ENCODE measurements at places on chromosomes 6 and 20.

DNA sequence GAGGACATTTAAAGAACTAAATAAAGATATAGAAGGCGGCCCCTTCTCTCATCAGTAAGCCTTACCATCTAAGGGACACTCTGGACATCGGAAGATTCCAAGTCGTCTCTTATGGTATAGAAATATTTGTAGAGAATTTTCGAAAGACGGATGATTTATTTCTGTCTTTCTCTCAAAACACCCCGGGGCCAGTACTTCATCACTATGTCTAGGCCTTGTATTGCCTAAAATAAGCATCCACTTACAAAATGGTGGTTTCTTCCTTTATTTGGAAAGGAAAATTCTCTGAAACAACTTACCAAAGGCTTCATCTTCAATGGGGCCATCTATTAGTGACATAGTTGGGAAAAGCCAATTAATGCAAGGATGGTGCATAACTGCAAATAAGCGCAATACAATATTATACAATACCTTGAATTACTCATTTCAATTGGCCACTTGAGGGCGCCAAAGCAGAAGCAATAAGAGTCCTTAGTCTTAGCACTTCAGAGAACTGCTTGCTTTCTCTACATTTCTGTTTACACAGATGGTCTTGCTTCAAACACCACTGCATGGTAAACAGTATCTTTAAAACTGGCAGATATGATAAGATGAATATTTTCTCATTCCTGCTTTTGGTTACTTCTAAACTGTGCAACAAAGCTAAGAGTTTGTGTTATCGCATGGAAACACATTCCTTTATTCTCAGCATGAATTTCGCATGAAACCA lies 113.2 kb downstream of the VIP start:
- peak; percentile 19 for DNase-seq

- DNase-seq = no peak
These were observed 24.6 kb upstream of the FOXC1 start for GRCh38 chr6:1584996-1585668.

DNA sequence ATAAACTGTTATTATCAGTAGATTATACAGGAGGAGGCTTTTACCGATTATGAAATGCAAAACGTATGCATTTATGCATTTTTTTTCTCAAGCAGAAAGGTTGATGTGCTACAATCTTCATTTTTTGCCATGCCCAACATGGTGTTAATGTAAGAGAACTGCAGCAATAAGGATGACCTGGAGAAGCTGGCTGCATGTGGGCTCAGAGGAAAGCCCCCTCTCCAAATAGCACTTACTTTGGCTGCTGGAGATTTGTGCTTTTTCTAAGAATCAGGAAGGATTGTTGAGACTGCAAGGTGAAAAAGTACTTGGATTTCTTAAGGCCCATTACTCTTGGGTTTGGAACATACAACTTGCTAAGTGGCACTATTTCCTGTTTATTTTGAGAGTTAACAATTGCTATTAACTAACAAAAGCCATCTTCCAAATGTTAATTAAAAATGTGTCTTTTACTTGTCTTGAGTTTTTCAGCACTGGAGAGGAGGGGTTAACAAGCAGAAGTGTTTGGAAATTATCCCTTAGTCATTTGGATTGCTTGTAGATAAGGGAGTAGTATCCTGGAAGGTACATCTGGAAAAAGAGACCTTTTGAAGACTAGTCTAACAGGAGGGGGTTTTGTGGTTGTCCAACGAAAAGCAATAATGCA lies 5.6 kb downstream of the SOX4 start:
- no peak for DNase-seq

DNA sequence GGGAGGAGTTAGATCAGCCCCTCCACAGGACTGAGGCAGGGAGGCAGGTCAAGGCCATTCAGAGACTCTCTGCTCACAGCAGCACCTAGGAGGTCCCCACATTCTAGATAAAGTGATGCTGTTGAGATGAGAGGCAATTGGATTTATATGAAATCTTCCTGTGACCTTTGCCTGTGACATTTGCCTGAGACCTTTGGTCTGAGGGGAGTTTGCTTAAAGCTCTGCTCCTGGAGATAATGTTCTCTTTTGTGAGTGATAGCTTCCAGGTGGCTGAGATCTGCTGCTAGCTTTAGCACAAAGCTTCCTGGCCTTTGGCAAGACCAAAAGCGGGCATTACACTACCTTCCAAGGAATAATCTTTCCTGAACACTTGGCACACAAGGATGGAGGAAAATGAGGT lies 43.3 kb downstream of the TMEM244 start:
- DNase-seq = no peak

- no peak for DNase-seq
These were observed 34.8 kb upstream of the B4GALT5 start for GRCh38 chr20:49748525-49748838.

GRCh38 chr20:63123331-63123741 lies 92.6 kb downstream of the YTHDF1 start:
- DNase-seq = no peak

DNA sequence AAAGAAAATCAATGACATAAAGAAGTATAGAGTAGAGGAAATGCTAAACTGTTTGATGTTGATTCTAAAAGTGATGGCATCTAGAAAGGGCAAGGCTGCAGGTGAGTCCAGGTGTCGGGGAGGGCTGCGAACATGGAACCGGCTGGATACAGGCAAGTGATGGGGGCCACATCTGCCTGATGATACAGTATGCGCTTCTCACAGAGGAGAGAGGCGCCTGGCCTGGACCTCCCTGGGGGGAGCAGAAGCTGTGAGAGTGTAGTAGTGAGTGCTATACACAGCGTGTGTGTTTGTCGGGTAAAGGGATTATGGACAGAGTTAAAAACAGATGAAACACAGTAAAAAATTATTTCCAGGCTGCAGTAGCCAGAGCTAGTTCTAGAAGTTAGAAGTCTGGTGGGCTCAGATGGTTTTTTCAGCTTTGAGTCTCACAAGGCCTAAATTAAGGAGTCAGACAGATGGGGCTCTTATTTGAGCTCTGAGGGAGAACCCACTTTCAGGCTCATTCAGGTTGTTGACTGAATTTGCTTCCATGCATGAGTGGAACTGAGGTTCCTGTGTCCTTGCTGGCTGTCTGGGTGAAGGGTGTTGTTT lies 195.8 kb upstream of the ARG1 start:
- DNase-seq = no peak

- DNase-seq = no peak
These were observed 248.6 kb downstream of the HIVEP2 start for GRCh38 chr6:142696123-142697000.

DNA sequence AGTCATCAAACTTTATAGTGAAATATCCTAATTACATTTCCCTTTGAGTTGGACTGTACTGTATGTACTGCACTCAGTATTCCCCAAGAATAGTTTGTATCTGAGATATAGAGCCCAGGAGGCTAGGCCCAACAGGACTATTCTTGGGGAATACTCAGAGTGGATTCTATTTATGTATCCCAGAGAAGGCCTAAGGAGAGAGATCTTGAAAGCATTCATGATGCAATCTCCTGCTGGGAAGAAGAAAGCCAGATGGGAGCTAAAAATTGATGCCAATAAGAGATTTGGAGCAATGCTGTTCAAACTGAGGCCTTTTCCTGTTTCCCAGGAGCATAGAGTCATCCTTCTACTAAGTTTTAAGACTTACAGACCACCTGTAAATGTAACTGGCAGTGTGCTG lies 452.1 kb upstream of the PLCB4 start:
- DNase-seq = no peak

DNA sequence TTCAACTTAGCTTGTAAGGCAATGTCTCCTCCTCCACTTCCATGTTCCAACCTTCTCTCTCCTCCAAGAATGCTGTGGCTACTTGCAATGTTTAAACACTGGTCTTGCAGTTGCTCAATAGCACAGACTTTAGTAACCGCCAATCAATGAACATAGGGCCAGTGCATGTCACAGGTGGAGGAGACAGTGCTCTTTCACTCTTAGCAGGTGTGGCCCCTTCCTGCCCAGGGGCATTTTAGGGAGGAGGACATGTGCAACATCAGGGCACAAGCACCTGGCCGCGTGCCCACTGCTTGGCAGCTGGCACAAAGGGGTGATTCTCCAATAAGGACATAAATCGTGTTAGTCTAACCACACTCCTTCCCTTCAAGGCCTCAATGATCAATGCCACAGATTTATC lies 41.3 kb downstream of the ADGRF1 start:
- DNase-seq = no peak

DNA sequence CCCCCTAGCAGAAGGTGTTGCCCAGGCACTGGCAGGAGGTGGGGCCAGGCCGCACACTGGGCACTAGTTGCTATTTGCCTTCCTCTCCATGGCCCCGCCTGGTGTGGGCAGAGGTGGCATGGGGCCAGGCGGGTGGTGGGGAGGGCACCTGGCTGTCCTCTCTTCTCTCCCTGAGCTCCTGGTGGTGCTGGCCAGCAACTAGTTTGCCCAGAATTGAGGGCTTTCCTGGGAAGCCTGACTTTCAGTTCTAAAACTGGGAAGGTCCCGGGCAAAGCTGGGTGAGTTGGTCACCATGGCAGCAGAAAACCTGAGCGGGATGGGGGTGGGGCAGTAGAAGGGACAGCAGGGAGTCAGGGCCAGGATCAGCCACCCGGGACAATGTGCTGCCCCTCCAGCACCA lies 48.2 kb downstream of the RBM38 start:
- DNase-seq = no peak

- no peak for DNase-seq
These were observed 11.0 kb downstream of the SRC start for GRCh38 chr20:37356961-37357371.

DNA sequence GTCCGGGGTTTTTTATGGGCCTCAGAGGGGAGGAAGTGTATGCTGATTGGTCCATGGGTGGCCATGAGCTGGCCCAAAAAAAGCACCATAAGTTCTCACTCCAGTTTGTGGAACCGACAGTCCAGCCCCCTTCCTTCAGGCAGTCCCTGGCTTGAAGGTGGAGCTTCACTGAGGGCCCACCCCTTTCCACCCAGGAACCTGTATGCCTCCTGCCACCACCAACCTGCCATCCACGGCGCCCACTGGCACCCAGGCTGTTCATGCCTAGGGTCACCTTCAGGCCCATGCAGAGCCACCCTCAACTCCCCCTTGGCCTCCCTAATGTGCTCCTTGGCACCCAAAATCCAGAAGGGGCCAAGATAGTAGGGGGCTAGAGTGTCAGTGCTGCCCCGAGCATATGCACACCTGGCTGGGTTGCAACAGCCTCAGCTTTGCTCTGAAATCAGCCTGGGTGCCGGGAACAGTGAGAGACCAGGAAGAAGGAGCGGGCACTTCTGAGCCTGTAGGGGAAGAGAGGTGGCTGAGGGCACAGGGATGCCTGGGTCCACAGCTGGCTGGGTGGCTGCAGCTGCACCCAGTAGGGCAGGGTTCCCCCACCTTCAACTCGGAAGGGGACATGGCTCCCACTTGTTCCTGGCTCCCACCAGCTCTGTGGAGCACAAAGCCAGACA lies 292.4 kb downstream of the ARHGAP18 start:
- DNase-seq = no peak

DNA sequence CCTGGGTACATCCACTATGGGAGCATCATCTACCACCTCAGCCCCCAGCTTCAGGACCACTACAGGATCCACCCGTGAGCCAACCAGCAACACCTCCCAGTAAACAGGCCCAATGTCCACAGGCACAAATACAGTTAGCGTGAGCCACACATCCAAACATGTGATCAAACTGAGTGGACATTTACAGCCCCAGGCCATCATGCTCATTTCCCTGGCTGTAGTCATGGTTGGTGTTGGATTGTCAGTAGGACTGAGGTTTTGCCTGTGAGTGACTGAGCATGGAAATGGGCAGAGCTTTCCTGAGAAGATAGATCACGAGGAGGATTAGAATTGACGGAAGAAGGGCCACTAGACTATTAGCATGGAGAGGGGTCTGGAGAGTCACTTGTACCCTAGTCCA lies 10.7 kb upstream of the MUC21 start:
- DNase-seq = no peak

GRCh38 chr6:148221196-148221979 lies 121.2 kb upstream of the SASH1 start:
- no peak for DNase-seq

DNA sequence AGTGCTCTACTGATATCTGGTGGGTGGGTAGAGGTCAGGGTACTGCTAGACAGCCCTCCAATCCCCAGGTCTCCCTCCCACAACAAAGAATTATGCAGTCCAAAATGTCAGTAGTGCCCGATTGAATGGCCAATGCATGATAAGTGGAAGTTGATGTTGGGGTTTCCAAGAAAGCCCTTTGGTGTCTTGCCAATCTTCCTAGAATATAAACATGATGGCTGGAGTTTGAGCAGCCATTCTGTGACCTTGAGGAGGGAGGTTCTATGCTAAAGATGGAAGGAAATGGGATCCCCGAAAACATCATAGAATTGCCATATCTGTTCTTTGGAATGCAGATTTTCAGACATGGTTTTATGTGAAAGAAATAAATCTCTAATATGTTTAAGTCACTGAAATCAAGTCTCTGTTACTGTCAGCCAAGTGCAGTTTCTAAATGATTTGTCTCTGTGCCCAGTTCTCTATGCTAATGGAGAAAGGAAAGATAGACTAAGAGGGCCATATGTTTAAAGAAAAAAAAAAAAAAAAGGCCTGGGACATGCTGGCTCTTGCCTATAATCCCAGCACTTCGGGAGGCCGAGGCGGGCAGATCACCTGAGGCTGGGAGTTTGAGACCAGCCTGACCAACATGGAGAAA lies 32.8 kb upstream of the PTPN1 start:
- DNase-seq = no peak

- no peak for DNase-seq
These were observed 17.6 kb downstream of the SLC18B1 start for GRCh38 chr6:132780770-132781371.

GRCh38 chr6:20370801-20371200 lies 30.9 kb upstream of the E2F3 start:
- DNase-seq = no peak

DNA sequence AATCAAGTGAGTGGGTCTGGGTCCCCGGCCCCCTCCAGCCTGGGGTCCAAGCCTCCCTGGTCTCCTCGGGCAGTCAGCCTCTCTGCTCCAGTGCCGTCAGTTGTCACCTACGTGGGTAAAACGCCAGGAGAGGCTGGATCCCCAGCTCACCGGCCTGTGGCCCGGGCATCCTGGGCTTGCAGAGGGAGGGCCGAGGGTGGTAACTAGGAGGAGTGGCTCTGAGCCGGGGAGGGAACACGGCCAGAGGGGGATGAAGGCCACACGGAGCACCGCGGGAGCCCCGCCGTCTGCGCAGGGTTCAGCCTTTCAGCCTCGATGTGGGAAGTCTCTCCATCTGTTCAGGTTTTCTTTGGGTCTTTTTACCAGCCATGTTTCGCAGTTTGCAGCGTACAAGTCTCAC lies 29.5 kb upstream of the BHLHE23 start:
- no peak for DNase-seq

DNA sequence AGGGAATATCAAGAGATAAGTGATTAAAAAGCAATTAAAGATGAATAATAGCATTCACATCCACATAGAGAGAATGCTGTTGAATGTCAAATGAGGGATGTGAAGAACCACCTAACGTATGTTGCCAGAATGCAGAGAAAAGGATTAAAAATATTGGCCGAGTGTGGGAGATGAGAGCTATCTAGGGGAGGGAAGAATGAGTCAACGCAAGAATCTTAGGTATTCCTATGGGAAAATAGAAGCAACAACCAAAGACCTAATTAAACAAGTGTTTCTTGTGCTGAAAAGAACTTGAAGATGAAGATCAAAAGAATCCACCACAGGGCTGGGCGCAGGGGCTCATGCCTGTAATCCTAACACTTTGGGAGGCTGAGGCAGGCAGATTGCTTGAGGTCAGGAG lies 12.2 kb upstream of the RSPH3 start:
- no peak for DNase-seq

Measured in activated naive CD8-positive, alpha-beta T cell treated with anti-CD3 and anti-CD28 coated beads, Interleukin-2, amount 50 U/mL, for 16 hours (primary cell).